GM13976 (cell line): ENCODE measurements at places on chromosomes 4 and X.

DNA sequence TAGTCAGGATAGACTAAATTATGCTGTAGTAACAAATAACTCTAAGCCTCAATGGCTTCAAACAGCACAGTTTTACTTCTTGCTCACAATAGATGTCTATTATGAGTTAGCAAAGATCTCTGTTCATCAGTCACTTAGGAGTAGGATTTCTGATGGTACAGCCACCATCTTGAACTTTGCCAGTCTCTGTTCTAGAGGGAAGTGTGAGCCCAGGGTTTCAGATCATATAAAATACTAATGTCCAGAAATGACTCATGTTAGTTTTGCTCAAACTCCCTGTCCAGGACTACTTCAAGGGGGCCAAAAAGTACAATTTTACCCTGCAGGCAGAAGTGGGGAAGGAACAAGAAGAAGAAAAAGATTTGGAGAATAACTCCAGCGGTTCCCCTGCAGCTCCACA, 77.1 kb upstream of the LSM6 start:
- DNase-seq = peak; percentile 31

DNA sequence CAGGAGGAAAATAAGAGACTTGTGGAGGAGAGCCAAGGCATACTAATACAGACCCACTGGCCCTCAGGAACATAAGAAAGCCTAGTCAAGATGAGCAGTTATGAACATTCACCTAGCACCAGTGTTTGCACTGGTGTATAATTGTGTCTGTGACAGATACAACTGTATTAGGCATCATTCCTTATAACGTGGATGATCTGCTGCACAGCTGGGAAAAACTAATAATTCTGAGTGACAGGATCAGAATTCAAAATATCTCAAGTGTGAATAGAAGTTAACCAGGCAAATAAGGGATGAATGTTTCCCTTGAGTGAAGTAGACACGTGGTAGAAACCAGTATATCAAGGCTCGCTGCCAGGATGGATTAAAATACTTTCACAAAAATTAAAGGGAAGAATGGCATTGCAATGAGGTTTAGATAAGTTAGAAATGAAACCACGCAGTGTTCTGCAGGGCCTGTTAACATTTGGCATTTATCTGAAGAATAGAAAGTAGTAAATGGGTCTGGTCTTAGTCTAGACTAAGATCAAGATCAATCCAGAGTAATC, 325.9 kb downstream of the EPHA5 start:
- no peak for DNase-seq

GRCh38 chr4:94576210-94576609, 124.5 kb downstream of the PDLIM5 start:
- DNase-seq = no peak

- no peak for DNase-seq
Measured at GRCh38 chr4:90597927-90598326, 470.7 kb downstream of the CCSER1 start.

- no peak for DNase-seq
Measured at GRCh38 chr4:98573791-98574190, 84.6 kb downstream of the TSPAN5 start.

- DNase-seq = no peak
Measured at GRCh38 chr4:182855877-182856276, 61.3 kb downstream of the DCTD start.

GRCh38 chrX:40736170-40736505, 796 bp upstream of the MED14 start:
- no peak for DNase-seq

DNA sequence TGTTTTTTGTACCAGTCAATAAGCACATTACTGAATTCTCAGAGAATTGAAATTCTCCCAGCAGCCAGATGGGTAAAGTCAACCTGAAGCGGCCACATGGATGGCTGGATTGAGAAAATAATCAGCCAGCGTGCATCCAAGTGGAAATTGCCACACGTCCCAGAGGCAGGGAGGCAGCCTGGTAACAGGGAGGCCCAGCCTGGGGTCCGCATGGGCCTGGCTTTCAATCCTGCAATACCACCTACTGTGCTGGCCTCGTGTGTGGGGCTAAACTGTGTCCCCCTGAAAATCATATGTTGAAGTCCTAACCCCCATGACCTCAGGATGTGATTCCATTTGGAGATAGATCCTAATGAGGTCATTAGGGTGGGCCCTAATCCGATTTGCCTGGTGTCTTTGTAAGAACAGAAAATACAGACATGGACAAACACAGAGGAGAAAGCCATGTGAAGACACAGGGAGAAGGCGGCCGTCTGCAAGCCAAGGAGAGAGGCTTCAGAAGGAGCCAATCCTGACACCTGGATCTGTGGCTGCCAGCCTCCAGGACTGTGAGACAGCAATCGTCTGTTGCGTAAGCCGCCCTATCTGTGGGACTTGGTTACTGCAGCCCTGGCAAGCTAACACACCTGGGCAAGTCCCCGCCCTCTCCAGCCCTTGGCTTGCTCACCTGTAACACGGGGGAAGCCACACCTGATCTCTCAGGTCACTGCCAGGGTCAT, 90.3 kb downstream of the JAKMIP1 start:
- no peak for DNase-seq

GRCh38 chr4:29276150-29276549, 1444.0 kb upstream of the PCDH7 start:
- no peak for DNase-seq

- DNase-seq = peak; percentile 90
Measured at GRCh38 chr4:147617173-147617840, at the start of gene TMEM184C. Gene TMEM184C, plus strand, starts transcription at chr4:147617397. Its CDS starts 560 bp downstream, at chr4:147617957.

GRCh38 chr4:97498875-97499274, 644.4 kb downstream of the STPG2 start:
- no peak for DNase-seq
